CD4-positive, alpha-beta T cell treated with Interleukin-17A for 1 hour (primary cell): ENCODE measurements at places on chromosomes 12 and 14.
A peak's percentile ranks its signal among the peaks of the same experiment; 100 is the strongest.

GRCh38 chr14:94761997-94762377 is 7.9 kb downstream of the GSC start:
- DNase-seq: no peak

DNA sequence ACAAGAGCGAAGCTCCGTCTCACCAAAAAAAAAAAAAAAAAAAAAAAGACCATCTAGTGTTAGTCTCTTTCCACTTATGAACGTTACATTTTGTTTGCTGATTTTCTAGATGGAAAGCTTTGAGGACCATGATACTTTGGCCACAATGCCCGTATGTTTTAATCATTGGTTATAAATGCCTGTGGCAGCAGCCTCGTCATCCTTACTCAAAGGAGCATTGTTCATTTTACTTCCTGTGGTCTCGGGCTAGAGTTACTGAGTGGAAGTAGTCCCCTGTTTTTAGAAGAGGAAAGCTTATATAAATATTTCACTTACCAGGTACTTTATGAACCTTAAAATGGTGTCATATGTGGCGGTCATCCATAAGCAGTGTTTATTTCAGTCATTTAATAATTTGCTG is 359.9 kb downstream of the AEBP2 start:
- no peak for DNase-seq

GRCh38 chr12:87196321-87196720 is 832.9 kb downstream of the C12orf50 start:
- DNase-seq: no peak

DNA sequence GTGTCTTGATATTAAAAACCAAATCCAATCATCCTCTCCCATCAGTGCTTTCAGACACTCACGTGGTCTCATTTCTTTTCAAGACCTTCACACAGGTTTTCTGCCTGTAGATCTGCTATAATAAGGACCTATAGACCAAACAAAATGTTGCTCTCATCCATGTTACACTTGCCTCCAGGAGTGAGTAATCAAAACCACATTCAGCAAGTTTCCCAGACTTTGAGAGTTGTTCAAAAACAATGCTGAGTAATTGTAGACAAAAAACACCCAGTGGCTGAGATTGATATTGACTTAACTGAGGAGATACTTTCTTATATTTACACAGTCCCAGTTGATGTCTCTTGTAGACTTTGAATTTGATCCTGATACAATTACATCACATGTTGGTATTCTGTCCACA is 383.1 kb downstream of the TMEM132D start:
- no peak for DNase-seq

DNA sequence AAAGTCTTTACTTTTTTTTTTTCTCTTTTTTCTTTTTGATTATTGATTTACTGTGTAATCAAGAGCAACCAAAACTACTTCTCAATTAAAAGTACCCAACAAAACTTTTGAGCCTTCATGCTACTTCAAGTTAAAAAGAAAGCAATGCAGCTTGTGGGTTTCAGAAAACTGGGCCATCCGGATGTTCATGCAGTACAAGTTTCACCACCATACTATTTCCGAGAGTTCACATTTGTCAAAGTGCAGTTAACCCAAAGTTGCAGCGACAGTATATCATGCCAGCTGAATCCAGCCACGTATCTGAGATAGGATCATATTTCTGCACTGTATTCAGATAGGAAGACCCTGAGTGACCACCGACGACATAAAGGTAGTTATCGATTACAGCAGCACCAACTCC is 33.0 kb downstream of the KLHL28 start:
- peak; percentile 40 for DNase-seq

GRCh38 chr12:42763682-42764081 is 174.1 kb upstream of the PRICKLE1 start:
- no peak for DNase-seq

DNA sequence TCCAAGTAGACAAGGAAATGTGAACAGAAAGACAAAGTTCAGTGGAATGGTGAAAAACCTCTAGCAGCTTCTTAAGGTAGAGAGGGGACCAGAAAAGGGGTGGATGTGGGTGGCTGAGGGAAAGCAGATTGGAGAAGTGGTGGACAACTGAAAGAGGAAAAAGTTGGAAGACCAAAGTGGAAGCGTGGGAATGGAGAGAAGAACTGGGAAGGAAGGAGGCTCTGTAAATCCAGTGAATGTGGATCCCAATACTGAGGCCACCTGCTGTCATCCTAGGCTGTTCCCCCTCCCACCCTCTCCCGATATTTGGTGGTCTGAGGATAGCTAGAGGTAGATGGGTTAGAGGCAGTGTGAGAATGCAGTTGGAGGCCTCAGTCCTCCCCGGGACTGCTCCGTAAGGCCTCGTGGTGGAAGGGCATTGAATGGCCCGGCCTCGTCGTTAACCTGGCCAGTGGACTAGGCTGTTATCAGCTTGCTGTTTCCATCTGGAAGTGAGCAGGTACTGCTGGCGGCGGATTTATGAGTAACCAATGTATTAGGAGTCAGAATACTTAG is 822 bp upstream of the POU6F1 start:
- no peak for DNase-seq

- no peak for DNase-seq
Observed at GRCh38 chr12:39239490-39240486, 203.1 kb downstream of the KIF21A start.

- peak; percentile 65 for DNase-seq
Observed at GRCh38 chr12:54991161-54991990, 6.8 kb upstream of the TESPA1 start.

DNA sequence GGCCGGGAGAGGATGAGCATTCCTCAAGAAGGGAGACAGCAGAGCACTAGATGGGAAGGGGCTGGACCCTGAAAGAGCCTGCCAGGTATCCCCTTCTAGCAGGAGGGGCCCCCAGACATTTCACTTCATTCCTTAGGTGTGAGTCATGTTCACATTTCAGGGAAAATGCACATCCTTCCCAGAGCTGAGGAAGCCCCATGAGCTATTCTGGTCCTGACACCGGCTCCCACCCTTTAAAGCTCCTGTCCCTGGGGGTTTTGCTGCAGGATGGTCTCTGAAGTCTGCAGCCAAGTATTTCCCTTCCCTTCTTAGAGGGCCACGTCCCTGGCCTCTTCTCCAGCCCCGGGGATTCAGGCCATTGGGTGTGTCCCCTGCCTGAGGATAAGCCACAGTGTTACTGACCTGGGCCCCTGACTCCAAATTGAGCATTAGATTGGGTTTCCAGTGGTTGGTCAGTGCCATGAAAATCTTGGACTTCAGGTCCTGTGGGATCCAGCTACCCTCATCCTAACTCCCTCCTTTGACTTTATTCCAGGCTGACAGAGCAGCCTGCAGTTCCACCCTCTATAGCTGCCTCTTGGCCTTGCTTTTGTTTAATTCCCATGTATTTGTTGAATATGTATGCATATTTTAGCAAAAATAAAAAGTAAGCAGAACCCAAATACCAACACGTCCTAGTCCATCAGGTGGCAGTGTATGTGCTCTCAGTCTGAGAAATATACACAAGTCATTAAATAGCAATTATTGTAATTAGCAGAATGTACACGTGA is 267.1 kb downstream of the CACNA1C start:
- no peak for DNase-seq

DNA sequence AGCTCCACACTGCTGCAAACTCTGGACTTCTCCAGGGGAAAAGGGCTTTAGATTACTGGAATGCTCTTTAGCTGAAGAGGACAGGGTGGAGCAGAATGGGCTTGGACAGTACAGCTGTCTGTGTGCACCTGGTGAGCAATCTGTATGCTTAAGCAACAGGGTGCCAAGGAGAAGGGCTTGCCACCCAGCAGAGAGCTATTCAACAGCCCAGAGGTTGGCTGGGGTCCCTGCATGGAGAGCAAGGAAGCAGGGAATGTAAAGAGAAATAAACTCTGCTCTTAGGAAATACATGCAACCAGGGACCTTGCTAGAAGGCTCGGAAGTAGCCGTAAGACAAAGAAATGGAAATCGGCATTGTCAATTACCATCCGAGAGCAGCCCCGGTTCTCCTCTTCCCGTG is 53.0 kb upstream of the CORO1C start:
- DNase-seq: no peak

DNA sequence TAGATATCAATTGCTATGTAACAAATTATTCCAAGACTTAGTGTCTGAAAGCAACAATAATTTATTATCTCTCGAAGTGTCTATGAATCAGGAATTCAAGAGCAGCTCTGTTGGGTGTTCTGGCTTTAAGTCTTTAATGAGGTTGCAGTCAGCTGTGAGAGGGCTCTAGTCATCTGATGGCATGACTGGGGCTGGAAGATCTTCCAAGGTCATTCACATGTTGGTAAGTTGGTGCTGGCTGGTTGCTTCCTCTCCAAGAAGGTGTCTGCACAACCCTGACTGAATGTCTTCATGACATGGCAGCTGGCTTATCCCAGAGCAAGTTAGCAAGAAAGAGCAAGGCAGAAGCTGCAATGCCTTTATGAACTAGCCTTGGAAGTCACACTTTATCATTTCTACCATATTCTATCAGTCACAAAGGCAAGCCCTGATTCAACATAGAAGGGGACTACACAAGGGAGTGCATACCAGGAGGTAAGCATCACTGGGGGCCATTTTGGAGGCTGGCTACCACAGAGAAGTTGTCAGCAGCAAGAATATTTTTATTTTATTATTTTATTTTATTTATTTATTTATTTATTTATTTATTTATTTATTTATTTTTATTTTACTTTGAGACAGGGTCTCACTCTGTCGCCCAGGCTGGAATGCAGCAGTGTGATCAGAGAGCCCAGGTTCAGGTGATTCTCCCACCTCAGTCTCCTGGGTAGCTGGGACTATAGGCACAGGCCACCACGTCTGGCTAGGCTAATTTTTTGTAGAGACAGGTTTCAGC is 7.6 kb upstream of the SLC38A2 start:
- DNase-seq: no peak

- no peak for DNase-seq
Observed at GRCh38 chr14:79077096-79077495, 906.9 kb downstream of the NRXN3 start.

GRCh38 chr12:91225316-91225715 is 42.7 kb upstream of the DCN start:
- DNase-seq: no peak

- no peak for DNase-seq
Observed at GRCh38 chr12:109783135-109783964, 49.8 kb downstream of the TRPV4 start.

GRCh38 chr12:104692557-104693218 is 235.9 kb downstream of the CHST11 start:
- no peak for DNase-seq

DNA sequence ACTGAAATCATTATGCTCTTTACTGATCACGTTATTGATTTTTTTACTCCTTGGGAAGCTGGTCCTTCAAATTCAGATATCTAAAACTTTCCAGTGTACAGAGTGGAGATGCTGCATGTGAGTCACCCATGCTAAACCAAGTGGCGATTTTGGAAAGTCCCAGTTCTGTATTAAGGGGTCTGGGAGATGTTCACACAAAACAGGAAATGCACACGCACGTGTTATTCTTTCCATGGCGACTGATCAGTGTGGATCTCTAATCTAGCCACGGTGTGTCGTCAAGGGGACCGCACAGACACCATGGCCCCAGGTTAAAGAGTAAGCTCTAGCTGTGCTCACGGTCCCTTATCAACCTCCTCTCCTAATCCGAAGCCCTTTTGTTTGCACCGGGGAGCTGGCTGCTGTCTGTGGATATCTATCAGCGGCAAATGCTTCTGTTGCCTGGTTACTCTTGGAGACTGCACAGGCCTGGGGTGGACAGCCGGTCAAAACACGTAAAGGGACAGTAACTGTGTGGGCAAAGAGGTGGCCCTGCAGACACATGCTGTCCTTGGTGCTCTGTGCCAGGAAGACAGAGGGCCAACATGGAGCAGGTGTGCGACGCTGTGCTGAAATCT is 96.6 kb downstream of the RIMBP2 start:
- DNase-seq: no peak

- no peak for DNase-seq
Observed at GRCh38 chr14:24093207-24093900, 757 bp upstream of the PCK2 start.

GRCh38 chr14:102370305-102370809 is 7.6 kb downstream of the TECPR2 start:
- DNase-seq: peak; percentile 20

- no peak for DNase-seq
Observed at GRCh38 chr12:77615332-77615731, 215.4 kb upstream of the NAV3 start.

DNA sequence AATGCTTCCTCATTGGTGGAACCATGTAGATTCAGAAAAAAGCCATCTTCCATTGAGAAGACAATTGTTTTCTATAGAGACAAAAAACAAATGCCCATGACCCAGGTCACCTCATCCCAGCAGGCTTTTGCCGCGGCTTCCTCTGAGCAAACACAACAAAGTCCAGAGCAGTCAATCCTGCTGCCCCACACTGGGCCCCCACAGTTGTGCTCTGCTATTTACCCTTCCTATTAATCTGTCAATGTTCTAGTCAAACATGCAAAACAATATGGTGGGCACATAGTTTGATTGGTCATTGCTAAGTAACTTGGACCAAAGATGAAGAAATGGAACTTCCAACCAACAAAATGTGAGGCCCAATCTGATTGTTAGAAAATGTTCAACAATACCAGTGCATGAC is 20.7 kb downstream of the C12orf42 start:
- DNase-seq: no peak

DNA sequence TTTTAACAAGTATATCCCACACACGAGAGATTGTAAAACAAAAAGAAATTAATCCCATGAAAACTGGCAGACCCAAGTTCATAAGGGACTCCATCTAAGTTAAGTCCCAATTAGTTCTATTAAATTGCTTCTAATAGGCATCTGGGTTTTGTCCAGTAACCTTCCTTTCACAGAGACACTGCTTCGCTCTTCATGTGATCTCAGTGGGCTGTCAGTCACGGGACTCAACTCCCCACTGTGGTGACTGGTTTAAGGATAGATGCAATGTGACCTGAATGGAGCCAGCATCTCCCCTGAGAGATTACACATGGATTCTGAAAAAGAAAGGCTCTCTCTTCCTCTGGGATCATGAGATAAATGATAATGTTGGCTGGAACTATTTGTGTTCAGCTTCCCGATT is 96.4 kb downstream of the GAS2L3 start:
- DNase-seq: no peak

- DNase-seq: no peak
Observed at GRCh38 chr14:90740081-90740480, 76.1 kb downstream of the TTC7B start.

GRCh38 chr12:65275627-65276026 is 2.9 kb upstream of the MSRB3 start:
- DNase-seq: no peak

DNA sequence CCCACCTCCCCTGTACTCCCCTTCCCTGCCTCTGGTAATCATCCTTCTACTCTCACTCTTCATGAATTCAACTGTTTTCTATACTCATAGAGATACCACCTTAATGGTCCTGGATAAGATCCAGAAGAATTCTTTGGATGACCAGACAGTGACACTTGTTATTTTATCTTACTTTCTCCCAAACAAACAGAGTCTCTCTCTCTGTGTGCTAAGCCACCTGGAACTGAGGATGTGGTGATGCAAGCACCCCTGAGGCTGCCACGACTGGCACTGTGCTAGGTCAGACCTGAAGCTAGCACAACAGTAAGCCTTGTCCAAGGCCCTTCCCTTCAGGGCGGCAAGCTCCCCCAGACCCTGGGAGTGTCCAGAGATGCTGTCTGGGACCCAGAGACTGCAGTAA is 250.2 kb downstream of the C12orf50 start:
- no peak for DNase-seq
